Gastrocnemius medialis (tissue), 4 donors: ENCODE measurements at places on chromosomes 6 and 20. TPM values are rescaled to one million over a fixed set of nuclear protein-coding genes. Genes with fewer than 3 reads are reported as not detected.

ZNF165 gene
- 0.55 TPM for total RNA-seq

DLK2 gene
- not detected for total RNA-seq

ANGPT4 gene
- 0.10 TPM for total RNA-seq

DNA sequence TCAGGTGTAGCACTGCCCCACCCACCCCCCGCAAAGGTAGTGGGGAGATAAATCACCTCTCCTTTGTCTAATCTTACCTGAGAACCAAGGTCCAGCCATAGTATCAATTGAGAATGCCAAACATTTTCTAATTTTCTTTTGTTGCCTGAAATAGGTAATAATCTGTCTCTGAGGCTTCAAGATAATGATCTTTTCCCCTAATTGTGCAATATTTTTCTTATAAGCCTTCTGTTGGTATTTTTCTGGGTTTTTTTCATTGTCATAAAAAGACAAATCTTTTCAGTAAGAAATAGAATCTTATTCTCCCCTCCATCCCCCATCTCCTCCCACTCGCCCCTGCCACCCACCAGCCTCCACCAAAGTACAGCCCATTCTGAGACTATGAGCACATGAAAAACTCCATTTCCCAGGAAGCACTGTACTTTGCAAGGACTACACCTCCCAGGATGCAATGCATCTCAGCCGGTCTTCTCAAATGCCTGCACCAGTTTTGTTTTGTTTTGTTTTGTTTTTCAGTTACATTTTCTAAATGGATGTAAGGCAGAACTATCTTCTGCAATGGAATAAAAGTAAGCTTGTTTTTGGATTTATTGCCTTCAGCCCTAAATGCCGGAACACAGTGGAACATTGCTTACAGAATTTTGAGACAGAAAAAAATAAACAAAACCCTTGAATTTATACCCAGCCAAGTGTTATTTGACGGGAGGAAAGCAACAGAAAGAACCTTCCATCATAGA, 268.0 kb downstream of the TFAP2A start:
- no peak for DNase-seq
- peak overlapping the region; percentile 39 for H3K4me3 ChIP-seq
- H3K36me3 ChIP-seq = no peaks in the 10 kb centered on the region
- H3K4me1 ChIP-seq = no peaks in the 10 kb centered on the region
- no peaks in the 10 kb centered on the region for H3K27me3 ChIP-seq

- no peak overlapping the region for H3K27ac ChIP-seq
- no peak for DNase-seq
- no peak overlapping the region for H3K4me3 ChIP-seq
- no peaks in the 10 kb centered on the region for H3K27me3 ChIP-seq
- H3K36me3 ChIP-seq = no peaks in the 10 kb centered on the region
Measured at GRCh38 chr6:129871221-129871620, 10.1 kb upstream of the TMEM244 start.

DNA sequence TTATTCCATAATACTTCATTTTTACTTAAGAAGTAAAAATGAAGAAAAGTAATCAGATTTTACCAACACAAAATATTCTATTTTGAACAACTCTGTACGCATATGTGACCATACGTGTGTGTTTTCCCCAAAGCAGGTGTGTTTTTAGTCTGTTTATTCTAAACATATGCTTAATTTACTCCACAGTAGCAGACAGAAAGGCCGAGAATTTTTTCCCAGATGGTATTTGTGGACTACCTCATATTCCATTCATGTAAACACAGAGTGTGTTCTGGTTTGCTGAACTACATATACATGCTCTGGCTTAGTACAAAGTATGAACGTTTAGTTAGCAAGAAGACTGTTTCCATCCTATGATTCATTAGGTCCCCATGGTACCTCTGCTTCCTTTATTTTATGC, 233.3 kb upstream of the RUNX2 start:
- H3K27me3 ChIP-seq = no peaks in the 10 kb centered on the region
- no peak overlapping the region for H3K4me3 ChIP-seq
- no peaks in the 10 kb centered on the region for H3K4me1 ChIP-seq
- H3K27ac ChIP-seq = no peak overlapping the region
- H3K36me3 ChIP-seq = no peaks in the 10 kb centered on the region
- DNase-seq = no peak

GRCh38 chr6:121726596-121726995, 291.1 kb downstream of the GJA1 start:
- no peaks in the 10 kb centered on the region for H3K4me1 ChIP-seq
- no peak overlapping the region for H3K4me3 ChIP-seq
- no peaks in the 10 kb centered on the region for H3K27me3 ChIP-seq
- no peak for DNase-seq
- no peaks in the 10 kb centered on the region for H3K36me3 ChIP-seq

GRCh38 chr6:8027965-8028651, 36.1 kb downstream of the BLOC1S5 start:
- no peak overlapping the region for H3K4me3 ChIP-seq
- H3K36me3 ChIP-seq = no peaks in the 10 kb centered on the region
- peaks cover 18% of the 10 kb centered on the region for H3K4me1 ChIP-seq
- no peaks in the 10 kb centered on the region for H3K27me3 ChIP-seq

GRCh38 chr6:32970413-32971241, 2.2 kb downstream of the BRD2 start:
- peak; percentile 86 for DNase-seq
- peak overlapping the region; percentile 97 for H3K27ac ChIP-seq
- peak overlapping the region; percentile 76 for H3K4me3 ChIP-seq
- peaks cover 34% of the 10 kb centered on the region for H3K4me1 ChIP-seq
- H3K27me3 ChIP-seq = no peaks in the 10 kb centered on the region

GRCh38 chr6:14984519-14984853, 261.4 kb upstream of the JARID2 start:
- H3K27me3 ChIP-seq = no peaks in the 10 kb centered on the region
- no peaks in the 10 kb centered on the region for H3K36me3 ChIP-seq
- no peak for DNase-seq

DNA sequence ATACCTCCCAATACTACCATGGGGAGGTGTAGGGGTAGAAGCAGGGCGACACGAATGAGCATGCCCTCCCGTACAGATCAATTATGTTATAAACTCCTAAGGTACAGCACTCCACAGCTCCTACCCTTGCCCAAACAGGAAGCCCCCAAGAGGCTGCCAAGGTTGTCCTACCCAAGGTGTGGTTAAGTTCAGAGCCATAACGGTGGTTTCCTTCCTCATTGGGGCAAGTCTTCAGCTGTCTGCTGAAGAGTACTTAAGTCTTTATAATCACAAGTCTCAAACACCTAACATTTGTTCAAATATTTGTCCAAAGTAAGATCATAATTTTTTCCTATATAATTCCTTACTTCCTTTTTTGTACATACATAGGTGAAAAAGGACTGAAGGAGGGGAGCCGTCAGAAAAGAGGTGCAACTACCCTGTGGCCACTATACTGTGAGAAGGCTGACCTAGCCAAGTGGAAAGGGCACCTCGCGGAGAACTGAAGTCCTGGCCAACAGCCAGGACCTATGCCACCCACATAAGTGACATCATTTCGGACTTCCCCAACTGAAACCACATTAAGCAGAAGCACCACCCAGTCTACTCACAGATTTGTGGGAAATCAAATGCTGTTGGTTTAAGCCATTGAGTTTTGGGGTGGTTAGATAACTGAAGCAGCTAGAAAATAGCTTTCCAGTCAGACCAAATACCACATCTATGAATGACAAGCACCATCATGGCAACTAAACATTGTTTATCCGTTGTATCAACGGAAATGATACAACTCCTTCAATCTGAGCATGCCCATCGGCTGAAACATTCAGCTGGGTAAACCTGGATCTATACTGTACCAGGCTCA, 2.9 kb upstream of the RAB22A start:
- no peak overlapping the region for H3K27ac ChIP-seq
- no peak overlapping the region for H3K4me3 ChIP-seq
- H3K4me1 ChIP-seq = peaks cover 13% of the 10 kb centered on the region
- no peak for DNase-seq
- H3K36me3 ChIP-seq = no peaks in the 10 kb centered on the region

GRCh38 chr6:79173378-79173777, 61.1 kb downstream of the HMGN3 start:
- H3K27ac ChIP-seq = no peak overlapping the region
- no peaks in the 10 kb centered on the region for H3K27me3 ChIP-seq
- H3K4me3 ChIP-seq = no peak overlapping the region
- H3K4me1 ChIP-seq = no peaks in the 10 kb centered on the region

GRCh38 chr6:75202676-75203131, 3.1 kb downstream of the COL12A1 start:
- H3K27me3 ChIP-seq = peaks cover 52% of the 10 kb centered on the region
- peaks cover 27% of the 10 kb centered on the region for H3K4me1 ChIP-seq
- peak overlapping the region; percentile 50 for H3K27ac ChIP-seq
- no peaks in the 10 kb centered on the region for H3K36me3 ChIP-seq
- DNase-seq = no peak

- no peaks in the 10 kb centered on the region for H3K36me3 ChIP-seq
- H3K27ac ChIP-seq = no peak overlapping the region
- no peaks in the 10 kb centered on the region for H3K27me3 ChIP-seq
- H3K4me1 ChIP-seq = no peaks in the 10 kb centered on the region
Measured at GRCh38 chr6:16305788-16306187, 67.4 kb downstream of the GMPR start.

DNA sequence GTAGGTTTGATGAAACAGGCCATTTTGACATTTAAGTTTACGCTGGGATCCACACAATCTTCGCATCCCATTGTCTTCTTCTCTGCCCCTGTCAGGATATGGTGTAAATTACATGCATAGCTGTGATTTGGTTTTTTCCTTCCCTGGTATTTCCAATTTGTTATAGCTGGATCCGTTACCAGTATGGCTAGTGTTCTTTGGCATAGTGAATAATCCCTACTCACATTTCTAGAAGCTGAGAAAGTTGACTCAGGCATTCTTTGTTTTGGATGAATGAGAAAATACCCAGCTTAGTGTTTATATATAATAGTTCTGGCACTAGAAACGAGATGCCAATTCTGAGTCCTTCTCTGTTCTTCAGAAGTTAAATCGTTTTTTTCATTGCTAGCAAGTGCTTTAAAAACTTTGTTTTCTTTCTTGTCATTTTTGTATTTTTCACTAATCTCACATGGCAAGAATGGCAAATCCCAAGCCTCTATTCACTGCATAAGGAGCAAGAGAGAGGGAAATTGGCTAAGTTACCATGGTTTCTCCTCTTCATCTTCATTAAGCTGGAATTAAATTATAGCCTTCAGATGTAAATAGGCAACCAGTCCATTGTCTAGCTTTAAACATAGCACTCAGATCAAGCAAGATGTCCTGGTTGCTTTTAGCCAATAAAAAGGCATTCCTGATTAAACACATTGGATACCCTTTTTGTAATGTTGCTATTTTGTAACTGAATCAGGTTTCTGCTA, 91.9 kb upstream of the LAMP5 start:
- H3K4me1 ChIP-seq = no peaks in the 10 kb centered on the region
- DNase-seq = no peak
- H3K4me3 ChIP-seq = no peak overlapping the region
- no peak overlapping the region for H3K27ac ChIP-seq
- no peaks in the 10 kb centered on the region for H3K36me3 ChIP-seq

DNA sequence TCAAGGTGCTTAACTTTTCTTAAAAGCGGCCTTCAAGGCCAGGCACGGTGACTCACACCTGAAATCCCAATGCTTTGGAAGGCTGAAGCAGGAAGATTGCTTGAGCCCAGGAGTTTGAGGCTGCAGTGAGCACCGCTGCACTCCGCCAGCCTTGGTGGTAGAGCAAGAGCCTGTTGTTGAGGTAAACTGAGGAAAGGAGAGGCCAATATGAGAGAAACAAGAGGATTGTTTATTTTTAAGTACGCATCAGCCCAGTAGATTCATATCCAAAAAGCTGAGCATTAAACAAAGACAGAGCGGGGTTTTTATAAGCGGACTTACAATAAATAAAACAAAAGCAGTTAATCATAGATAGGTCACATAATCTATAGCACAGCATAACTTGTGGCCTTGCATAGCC, 15.0 kb upstream of the GMPR start:
- no peak overlapping the region for H3K4me3 ChIP-seq
- no peak overlapping the region for H3K27ac ChIP-seq
- no peaks in the 10 kb centered on the region for H3K36me3 ChIP-seq
- peaks cover 3% of the 10 kb centered on the region for H3K4me1 ChIP-seq
- no peaks in the 10 kb centered on the region for H3K27me3 ChIP-seq
- no peak for DNase-seq

DNA sequence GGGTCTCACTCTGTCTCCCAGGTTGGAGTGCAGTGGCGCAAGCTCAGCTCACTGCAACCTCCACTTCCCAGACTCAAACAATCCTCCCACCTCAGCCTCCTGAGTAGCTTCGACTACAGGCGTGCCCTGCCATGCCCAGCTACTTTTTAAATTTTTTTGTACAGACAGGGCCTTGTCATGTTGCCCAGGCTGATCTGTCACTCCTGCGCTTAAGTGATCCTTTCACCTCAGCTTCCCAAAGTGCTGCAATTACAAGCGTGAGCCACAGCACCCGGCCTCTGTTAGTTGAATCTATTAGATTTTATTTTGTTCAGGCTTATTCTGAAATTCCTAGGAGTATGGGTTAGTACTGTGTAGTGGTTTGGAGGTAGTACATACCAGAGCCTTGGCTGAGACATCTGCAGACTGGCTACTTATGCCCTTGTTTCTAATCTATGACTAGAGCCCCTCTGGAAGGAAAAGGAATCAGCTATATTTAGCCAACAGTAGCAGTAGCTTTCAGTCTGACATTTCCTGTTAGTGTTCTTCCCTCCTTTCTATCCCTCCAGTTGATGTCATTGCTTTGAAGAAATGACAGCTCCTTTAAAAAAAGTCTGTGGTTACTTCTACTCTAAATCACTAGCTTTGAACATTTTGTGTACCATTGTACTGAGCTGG, 74.4 kb downstream of the ITCH start:
- no peak overlapping the region for H3K4me3 ChIP-seq
- H3K36me3 ChIP-seq = peaks cover 2% of the 10 kb centered on the region
- no peaks in the 10 kb centered on the region for H3K4me1 ChIP-seq
- H3K27ac ChIP-seq = no peak overlapping the region
- no peaks in the 10 kb centered on the region for H3K27me3 ChIP-seq
